NCI-H2227 treated with DMSO at 0.1 percent for 48 hours (cell line): ENCODE measurements at places on chromosomes 12 and 14.

DNA sequence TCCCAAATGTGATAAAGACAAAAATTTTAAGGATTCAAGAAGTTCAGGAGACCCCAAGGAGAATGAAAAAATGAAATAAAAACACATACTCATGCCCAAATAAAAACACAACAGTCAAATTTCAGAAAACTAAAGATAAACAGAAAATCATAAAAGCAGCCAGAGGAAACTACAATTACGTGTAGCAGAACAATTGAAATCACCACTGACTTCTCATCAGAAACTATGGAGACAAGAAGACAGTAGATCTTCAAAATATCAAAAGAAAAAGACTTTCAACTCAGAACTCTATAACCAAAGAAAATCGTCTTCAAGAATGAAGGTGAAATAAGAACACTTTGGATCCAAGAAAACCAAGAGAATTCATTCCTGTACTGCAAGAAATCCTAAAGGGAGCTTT, 54.9 kb downstream of the DIO3 start:
- no peak for DNase-seq

DNA sequence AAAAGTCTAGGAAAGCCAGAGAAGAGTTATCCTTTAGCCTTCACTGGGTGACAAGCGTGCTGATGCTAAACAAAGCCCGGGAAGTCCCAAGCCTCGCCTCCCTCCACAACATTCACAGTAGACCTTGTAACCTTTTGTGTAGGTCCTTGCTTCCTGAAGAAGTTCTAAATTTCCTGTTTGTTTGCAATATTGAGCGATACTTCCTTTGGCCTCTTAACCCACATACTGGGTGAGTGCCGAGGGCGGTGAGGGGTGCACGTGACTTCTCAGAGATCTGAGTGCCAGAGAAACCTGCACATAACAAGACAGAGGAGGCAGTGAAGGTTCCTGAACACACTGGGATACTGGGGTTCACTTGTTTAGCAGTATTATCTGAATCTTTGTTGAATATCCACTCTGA, 134.3 kb downstream of the PLXNC1 start:
- no peak for DNase-seq

GRCh38 chr14:58100735-58101368, 51.2 kb downstream of the ARMH4 start:
- no peak for DNase-seq

- no peak for DNase-seq
Observed at GRCh38 chr12:3757261-3757660, 4.4 kb upstream of the CRACR2A start.

DNA sequence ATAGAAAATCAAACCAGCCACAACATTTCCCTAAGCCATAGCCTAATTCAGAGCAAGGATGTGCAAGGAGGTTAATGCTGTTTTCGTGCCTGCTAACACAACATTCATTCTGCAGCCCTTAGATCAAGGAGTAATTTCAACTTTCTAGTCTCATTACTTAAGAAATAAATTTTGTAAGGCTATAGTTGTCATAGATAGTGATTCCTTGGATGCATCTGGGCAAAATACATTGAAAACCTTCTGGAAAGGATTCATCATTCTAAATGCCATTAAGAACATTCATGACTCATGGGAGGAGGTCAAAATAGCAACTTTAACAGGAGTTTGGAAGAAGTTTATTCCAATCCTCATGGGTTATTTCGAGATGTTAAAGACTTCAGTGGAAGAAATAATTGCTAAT, 283.2 kb downstream of the RPAP3 start:
- DNase-seq, result no peak

GRCh38 chr12:13573698-13574321, 377.3 kb downstream of the EMP1 start:
- DNase-seq, result no peak

DNA sequence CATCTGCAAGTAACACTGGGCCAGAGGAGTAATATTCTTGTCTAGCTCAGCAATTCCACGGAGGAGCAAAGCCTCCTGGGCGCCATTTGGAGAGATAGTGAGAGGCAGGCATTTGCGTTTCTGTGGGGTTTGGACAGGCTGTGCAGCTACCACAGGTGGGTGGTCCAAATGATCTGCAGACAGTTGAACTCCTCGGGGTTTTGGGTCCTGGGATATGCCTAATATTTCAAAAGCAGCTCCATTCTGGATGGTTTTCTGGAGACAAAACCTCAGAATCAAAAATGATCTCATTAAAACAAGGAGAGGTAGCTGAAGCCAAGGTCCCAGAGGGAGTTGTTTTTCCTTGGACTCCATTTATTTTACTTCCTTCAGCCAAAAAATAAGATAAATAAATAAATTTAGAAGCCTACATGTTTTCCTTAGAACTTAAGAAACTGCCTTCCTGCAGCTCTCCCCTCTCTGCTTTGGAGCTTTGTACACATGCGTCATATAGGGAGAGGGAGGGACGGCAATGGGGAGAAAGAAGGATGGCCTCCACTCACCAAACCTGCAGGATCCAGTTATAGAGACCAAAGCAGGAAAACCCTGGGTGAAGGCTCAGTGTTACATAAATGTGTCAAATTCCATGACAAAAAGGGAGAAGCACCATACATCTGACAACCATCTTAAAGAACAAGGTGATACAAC, 227.3 kb upstream of the DAAM1 start:
- no peak for DNase-seq

DNA sequence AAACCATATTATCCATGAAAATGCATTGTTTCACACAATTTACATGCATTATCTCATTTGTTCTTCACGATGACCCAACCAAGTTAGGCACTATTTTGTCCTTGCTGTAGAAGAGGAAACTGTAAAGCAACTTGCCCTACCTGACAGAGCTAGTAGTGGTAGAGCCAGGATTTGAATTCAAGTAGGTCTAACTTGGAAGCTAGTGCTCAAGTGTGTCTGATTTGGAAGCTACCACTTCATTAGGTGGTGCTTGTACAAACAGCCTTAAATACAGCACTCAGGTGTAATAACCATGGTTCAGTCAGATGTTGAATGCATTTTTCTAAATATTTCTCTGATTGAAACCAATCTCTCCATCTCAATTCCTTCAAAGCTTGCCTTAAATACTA, 123.6 kb downstream of the PAWR start:
- no peak for DNase-seq
